ENCODE measurements at places on chromosomes 3 and 15. TPM values are rescaled to one million over a fixed set of nuclear protein-coding genes. Genes with fewer than 3 reads are reported as not detected.
A peak's percentile ranks its signal among the peaks of the same experiment; 100 is the strongest.

Gene CP
- 0.03 TPM for polyA plus RNA-seq

Gene TIPIN
- 12.6 TPM for polyA plus RNA-seq

Gene JMJD7
- 4.8 TPM for polyA plus RNA-seq

Gene XYLB
- polyA plus RNA-seq = 4.2 TPM

Gene SRGAP3
- 0.92 TPM for polyA plus RNA-seq

Gene LIPC
- 0.51 TPM for polyA plus RNA-seq

Gene LRRC31
- not detected for polyA plus RNA-seq

DNA sequence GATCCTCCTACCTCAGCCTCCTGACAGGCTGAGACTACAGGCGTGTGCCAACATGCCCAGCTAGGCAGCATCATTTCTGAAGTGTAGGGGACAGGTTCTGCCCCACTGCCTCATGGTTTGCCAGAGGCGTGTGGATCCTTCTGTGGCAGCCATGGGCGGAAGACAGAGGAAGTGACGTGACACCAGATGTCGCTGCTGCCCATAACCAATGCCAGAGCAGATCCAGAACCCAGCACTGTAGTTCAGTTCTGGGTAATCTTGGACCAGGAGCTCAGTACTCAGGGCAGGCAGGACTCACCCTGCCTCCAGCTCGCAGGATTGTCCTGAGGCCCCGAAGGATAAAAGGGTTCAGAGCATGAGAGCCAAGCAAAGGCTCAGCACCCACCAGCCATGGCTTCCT lies 8.2 kb downstream of the RBPMS2 start:
- H3K4me3 ChIP-seq = no peak overlapping the region
- no peak overlapping the region for H3K27ac ChIP-seq
- DNase-seq = no peak
- no peaks in the 10 kb centered on the region for H3K27me3 ChIP-seq
- no peaks in the 10 kb centered on the region for H3K4me1 ChIP-seq
- H3K36me3 ChIP-seq = no peaks in the 10 kb centered on the region

DNA sequence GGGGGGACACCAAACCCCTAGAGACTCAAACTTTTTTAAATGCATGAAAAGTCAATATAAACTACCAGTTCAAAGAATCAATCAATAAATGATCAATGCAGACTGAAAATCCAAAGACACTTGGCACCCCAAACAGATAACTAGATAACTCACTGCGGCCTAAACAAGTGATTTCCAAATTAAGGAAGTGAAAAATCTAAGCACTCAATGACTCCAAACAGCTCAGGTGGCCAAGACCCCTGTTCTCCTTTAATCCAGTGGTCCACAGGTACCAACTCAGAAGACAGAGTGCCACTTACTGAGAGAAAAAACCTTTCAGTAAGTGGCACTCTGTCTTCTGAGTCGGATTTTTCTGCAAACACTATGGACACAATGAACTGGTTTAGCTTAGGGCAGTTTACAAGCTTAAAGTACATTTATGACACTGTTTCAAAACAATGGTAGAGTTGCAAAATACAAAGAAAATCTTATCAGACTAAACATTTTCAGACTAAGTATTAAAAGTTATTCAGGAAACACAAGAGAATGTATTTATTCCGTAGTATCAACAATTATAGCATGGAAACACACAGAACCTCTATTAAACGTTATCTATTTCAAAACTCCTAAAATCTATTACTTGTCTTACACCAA lies 4.7 kb downstream of the DLG1 start:
- no peak overlapping the region for H3K4me3 ChIP-seq
- H3K27me3 ChIP-seq = no peaks in the 10 kb centered on the region
- no peak for DNase-seq
- peaks cover 2% of the 10 kb centered on the region for H3K4me1 ChIP-seq
- no peak overlapping the region for H3K27ac ChIP-seq

GRCh38 chr3:55157731-55158130 lies 229.9 kb upstream of the LRTM1 start:
- DNase-seq = peak; percentile 86
- no peaks in the 10 kb centered on the region for H3K36me3 ChIP-seq
- H3K4me1 ChIP-seq = peaks cover 17% of the 10 kb centered on the region
- H3K4me3 ChIP-seq = no peak overlapping the region

- no peaks in the 10 kb centered on the region for H3K36me3 ChIP-seq
- no peaks in the 10 kb centered on the region for H3K4me1 ChIP-seq
- peak; percentile 65 for DNase-seq
Measured at GRCh38 chr15:43204016-43204901, 16.6 kb downstream of the EPB42 start.

GRCh38 chr15:32766101-32766500 lies 48.3 kb downstream of the GREM1 start:
- no peaks in the 10 kb centered on the region for H3K36me3 ChIP-seq
- no peaks in the 10 kb centered on the region for H3K27me3 ChIP-seq
- no peak overlapping the region for H3K4me3 ChIP-seq
- DNase-seq = no peak
- no peaks in the 10 kb centered on the region for H3K4me1 ChIP-seq

DNA sequence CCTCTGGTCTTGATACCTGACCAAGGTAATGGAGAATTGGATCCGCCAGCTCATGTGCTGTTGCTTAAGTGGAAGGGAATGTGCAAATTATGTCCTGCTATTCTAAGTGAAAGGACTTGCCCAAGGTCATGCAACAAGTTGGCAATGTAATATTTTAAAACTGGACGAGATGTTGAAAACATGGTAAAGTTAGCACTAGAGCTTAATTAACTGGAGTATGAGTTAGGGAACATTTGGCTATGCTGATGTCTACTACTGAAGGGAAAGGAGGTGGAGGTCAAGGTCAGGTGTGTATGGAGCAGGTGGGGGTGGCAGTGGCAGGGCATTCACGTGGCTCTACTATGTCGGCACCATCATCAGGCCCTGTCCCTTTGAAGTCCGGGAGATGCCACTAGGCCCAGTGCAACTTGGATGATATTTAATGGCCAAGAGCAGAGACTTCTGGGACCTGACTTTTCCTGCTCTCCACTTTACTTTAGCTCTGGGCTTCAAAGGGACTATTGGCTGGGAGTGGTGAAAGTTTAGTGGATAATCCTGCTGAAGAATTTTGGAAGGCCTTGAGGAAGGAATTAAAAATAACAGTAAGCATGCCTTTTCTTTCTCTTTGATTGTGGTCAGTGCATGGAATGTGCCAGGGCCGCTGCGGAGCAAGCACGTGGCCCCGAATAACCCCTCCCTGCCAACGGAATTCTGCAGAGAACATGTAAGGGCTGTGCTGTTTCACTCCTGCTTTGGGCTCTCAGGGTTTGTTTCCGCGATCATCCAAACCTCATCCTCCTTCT lies 14.9 kb downstream of the SMAD3 start:
- H3K36me3 ChIP-seq = peaks cover 14% of the 10 kb centered on the region
- H3K4me1 ChIP-seq = peaks cover 76% of the 10 kb centered on the region
- peak overlapping the region; percentile 81 for H3K27ac ChIP-seq
- DNase-seq = peak; percentile 96
- H3K27me3 ChIP-seq = no peaks in the 10 kb centered on the region

DNA sequence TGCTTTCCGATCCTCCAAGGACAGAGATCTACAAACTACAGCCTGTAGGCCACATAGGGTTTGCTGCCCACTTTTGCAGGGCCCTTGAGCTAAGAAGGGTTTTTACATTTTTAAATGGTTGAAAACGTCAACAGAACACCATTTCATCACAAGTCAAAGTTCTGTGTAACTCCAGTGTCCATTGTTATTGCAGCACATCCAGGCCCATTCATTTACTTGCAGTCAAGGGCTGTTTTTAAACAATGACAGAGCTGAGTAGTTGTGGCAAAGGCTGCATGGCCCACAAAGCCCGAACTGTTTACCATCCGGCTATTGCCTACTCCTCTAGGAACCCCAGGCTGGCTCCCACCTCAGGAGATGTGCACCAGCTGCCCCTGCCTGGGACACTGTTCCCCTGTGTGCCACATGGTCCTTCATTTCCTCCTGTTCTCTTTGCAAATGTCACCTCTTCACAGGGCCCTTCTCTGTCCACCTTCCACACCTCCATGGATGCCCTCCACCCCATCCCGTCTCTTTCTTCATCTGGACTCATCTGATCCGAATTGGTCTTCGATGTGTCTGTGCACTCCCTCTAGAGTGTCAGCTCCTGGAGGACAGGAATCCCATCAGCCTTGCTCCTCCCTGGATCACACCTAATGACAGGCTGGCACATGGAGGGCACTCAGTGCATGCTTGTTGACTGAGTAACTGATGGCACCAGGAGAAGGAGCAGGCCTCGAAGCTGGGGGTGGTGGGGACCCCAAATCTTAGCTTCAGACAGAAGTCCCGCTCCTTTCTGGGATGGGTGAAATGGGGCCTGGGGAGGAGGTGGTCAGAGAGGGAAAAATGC lies 69.5 kb upstream of the IQSEC1 start:
- DNase-seq = no peak
- H3K27ac ChIP-seq = no peak overlapping the region
- H3K4me3 ChIP-seq = no peak overlapping the region
- no peaks in the 10 kb centered on the region for H3K36me3 ChIP-seq

GRCh38 chr15:56490461-56490860 lies 25.5 kb upstream of the MNS1 start:
- no peak for DNase-seq
- no peaks in the 10 kb centered on the region for H3K4me1 ChIP-seq
- no peak overlapping the region for H3K27ac ChIP-seq
- no peaks in the 10 kb centered on the region for H3K36me3 ChIP-seq
- peaks cover 13% of the 10 kb centered on the region for H3K27me3 ChIP-seq

DNA sequence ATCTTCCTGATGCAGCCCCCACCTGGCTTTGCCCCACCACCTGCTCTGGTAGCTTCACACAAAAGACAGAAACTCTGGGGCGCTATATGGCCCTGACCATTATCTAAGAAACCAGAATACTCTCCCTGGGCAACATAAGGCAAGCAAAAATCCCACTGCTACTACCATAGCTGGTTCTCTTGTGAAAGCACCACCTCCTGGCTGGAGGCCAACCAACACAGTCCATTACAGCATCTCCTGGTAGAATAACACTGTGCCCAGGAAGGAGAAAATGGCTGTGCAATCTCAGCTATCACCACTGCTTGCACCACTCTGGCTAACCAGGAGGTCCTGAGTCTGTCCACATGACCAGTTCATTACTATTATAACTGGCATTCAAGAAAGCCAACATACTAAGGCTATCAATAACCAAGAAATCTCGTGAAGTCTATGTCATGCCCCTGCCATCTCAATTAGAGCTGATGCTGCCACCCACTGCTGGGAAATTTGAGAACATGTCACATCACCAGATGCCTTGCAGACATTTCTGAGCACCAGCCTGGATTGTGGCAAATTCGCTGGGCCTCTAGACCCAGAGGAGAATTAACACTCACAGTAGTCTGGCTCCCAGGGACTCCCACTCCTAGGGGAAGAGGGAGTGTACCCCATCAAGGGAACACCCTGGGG lies 1114.8 kb downstream of the ROBO2 start:
- H3K4me1 ChIP-seq = no peaks in the 10 kb centered on the region
- DNase-seq = no peak
- no peaks in the 10 kb centered on the region for H3K36me3 ChIP-seq
- H3K4me3 ChIP-seq = no peak overlapping the region
- no peak overlapping the region for H3K27ac ChIP-seq
- no peaks in the 10 kb centered on the region for H3K27me3 ChIP-seq

DNA sequence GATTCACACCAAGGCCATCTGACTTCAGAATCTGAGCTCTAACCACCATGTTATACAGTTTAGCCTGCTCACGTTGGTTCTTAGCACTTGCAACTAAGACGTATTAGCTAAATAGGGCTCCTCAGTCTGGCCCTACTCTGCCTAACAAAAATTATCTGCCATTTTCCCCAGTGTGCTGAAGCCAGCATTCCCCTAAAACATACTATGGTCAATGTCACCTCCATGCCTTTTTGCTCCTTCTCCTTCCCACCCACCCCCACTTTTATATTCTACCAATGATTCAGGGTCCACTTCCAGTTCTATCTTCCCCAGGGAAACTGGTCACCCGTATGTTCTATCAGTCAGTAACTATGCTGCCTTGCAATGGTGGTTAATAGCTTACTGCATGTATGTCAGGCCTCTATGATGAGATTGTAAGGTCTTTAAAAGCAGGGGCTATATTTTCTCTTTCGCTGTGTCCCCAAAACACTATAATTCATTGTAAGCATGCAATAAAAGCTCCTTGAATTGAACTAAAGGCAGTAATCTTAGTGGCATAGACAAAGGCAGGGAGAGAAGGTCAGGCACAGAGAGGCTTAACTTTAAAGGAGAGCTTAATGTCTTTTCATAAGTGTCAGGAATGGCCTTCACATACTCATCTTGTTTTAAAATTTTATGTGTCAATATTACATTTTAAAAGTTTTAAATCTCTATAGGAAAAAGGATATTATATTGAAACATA lies 23.3 kb downstream of the POPDC2 start:
- no peaks in the 10 kb centered on the region for H3K27me3 ChIP-seq
- H3K36me3 ChIP-seq = no peaks in the 10 kb centered on the region
- H3K4me3 ChIP-seq = no peak overlapping the region
- H3K4me1 ChIP-seq = peaks cover 16% of the 10 kb centered on the region
- DNase-seq = no peak

DNA sequence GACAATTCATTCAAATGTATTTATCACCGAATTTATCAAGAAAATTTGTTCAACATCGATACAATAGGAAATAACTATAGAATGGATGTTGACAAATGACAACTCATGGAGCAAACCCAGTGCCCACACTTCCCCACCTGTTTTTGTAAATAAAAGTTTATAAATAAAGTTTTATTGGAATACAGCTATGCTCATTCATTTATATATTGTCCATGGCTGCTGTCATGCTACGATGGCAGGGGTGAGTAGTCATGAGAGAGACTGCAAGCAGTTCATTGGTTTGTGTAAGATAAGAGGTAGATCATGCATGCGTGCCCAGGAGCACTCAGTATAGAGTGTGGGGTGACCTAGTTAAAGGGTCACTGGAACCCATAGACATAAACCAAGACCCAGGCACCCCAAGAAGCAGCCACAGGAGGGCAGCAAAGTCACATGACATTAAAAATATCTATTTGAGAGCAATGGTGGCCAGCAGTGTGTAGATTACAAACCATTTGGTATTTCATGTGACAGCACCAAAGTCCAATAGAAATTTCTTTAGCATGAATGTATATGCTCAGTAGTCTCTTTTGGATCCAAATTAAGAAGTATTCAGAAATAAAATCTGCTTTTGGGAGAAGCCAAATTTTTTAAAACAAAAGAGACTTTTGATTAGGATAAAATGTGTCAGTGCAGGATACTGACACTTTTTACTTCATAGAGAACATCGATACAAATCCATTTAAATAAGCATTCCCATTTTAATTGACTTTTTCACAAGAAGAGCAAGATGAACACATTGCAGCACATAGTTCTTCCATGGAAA lies 794.8 kb downstream of the MCTP2 start:
- no peaks in the 10 kb centered on the region for H3K4me1 ChIP-seq
- no peaks in the 10 kb centered on the region for H3K27me3 ChIP-seq
- peak; percentile 79 for DNase-seq
- H3K4me3 ChIP-seq = no peak overlapping the region
- H3K36me3 ChIP-seq = no peaks in the 10 kb centered on the region
- H3K27ac ChIP-seq = no peak overlapping the region

- H3K4me1 ChIP-seq = peaks cover 8% of the 10 kb centered on the region
- H3K27me3 ChIP-seq = no peaks in the 10 kb centered on the region
- no peak overlapping the region for H3K4me3 ChIP-seq
- no peak overlapping the region for H3K27ac ChIP-seq
- no peaks in the 10 kb centered on the region for H3K36me3 ChIP-seq
- no peak for DNase-seq
Measured at GRCh38 chr3:49343163-49343562, 3.3 kb upstream of the USP4 start.
